ENCODE measurements at places on chromosomes 1 and 21.

GRCh38 chr1:41891199-41891896 lies 27.4 kb downstream of the HIVEP3 start:
- no peak for DNase-seq

DNA sequence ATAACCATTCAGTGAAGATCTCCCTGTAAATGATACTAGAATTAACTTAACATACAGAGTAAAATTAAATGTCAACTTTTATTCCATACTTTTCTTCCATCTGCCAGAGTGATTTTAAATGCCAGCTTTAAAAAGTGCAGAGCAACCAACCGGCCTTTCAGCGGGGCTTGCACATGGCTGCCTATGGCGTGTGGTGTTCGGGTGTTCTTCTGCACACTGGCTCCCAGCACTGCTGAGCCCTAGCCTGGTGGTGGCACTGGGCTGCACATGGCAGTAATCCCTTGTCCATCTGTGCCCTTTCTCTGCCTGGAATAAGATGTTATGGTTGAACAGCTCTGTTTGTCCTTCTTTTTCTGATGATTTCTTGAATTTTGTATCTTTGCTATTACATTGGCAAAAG lies 156.3 kb downstream of the SNX7 start:
- DNase-seq = no peak

GRCh38 chr21:30552782-30553181 lies 8.3 kb downstream of the KRTAP19-7 start:
- no peak for DNase-seq

DNA sequence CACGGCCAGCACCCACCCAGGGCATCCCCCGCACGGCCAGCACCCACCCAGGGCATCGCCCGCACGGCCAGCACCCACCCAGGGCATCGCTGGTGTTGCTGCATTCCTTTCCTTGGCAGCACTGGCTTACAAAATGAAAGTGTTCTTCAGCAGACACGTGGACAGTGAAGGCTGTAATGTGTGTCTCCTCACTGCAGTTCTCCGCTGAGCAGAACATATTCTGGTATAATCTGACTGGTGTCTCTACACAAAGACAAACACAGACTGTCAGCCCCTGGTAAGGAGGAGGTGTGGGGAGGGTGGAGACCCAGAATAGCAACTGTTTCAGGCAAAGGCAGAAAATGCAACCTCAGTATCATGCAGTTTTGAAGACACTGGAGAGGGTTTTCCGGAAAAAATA lies 7.3 kb downstream of the LYPD8 start:
- no peak for DNase-seq

DNA sequence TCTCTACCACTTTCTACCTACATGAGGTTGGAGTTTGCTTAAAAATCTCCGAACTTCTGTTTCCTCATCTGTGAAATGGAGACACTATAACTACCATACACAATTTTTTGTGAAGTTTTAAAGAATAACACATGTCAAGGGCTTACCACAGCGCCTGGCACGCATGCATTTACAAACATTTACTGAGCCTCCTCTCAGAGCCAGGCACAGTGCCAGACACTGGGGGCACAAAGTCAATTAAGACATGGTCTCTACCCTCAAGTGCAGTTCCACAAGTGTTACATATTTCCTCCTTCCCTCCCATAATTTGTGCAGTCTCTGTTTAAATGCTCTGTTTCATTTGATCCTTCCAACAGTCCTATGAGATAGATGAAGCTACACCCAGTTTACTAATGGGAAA lies 356.4 kb upstream of the ESRRG start:
- no peak for DNase-seq

DNA sequence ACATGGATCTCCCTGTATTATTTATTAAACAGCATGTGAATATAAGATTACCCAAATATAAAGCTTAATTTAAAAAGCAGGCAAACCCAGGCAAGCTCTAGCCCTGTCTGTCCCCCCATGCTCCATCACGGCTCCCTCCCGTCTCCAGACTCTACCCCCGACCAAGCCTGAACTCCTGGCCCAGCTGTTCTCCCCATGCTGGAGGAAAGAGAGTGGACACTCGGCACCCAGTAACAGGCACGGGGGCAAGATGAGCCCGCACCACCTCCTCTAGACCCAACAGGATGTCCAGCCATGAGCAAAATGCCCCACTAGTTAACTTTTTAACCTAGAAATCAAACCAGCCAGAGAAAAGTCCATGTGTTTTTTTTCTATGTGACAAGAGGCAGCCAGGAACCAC lies 19.3 kb downstream of the SLC19A1 start:
- no peak for DNase-seq

DNA sequence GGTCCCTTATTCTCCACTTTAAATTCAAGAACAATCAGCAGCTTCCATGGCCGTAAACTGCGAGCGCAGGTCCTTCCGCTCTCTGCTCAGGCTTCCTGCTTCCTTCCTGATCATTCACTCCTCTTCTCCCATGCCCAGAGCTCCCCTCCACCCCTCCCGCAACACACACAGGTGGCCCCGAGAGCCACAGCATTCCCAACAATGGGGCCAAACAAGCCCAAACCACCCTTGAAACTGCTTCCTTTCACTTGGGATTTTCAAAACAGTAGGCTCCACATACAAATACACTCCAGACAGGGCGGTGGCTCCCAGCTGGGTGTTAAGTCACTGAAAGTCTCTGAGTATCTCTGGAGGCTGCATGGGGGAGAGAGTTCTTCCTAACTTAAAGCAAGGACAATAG lies 11.4 kb downstream of the FAM89A start:
- DNase-seq = no peak

- no peak for DNase-seq
Observed at GRCh38 chr1:230301822-230302221, 124.3 kb downstream of the PGBD5 start.

DNA sequence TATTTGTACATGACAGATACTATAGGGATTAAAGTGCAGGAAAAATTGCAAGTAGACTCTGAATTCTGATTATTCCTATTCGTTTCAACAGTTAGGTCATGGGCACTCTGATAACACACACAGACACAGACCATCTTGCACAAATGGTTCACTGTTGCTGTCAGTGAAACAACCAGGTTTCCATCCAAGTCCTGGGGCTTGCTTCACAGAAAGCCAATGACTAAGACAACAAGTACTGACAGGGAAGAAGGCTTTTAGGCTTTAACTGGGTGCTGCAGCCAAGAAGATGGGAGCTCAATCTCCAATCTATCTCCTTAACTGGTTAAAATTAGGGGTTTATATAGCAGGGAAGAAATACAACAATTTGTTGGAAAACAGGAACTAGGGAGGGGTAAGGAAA lies 57.6 kb downstream of the RIMS3 start:
- DNase-seq = no peak

- no peak for DNase-seq
Observed at GRCh38 chr1:43858324-43858723, 75.3 kb upstream of the ARTN start.

DNA sequence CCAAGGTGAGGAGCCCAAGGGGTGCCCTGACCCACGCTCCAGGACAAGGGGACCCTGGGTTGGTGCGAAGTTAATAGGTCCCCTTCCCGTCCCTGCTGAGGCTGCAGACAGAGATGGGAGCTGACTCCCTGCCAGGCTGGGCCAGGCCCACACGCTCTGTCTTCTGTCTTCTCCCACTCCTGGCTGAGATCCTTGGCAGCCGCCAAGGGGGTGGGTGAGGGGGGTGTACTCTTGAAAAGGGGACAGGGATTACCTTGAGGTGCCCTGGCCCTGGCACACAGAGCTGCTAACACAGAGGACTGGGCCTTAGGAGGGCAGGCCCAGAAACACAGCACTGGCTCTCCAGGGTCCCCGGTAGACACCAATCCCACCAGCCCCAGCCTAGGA lies 11.0 kb upstream of the CTRC start:
- no peak for DNase-seq

DNA sequence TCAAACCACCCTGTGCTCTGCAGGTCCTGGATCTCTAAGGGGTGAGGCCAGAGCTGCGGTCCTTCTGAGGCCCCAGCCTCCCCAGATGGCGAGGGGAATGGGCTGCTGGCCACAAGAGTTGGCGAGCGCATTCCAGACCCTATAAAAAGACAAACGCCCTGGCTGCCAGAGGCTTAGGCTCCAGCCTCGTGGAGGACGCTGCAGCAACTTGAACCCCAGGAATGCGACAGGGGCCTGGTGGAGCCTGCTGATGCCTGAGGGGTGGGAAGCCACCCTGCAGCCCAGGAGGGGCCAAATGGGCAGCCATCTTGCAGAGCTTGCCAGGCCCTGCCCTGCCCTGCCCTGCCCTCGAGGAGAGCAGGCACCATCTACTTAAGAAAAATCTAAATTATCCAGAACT lies 8.6 kb downstream of the CACNA1S start:
- no peak for DNase-seq

GRCh38 chr1:44511769-44512168 lies 106.7 kb downstream of the RNF220 start:
- DNase-seq = no peak

DNA sequence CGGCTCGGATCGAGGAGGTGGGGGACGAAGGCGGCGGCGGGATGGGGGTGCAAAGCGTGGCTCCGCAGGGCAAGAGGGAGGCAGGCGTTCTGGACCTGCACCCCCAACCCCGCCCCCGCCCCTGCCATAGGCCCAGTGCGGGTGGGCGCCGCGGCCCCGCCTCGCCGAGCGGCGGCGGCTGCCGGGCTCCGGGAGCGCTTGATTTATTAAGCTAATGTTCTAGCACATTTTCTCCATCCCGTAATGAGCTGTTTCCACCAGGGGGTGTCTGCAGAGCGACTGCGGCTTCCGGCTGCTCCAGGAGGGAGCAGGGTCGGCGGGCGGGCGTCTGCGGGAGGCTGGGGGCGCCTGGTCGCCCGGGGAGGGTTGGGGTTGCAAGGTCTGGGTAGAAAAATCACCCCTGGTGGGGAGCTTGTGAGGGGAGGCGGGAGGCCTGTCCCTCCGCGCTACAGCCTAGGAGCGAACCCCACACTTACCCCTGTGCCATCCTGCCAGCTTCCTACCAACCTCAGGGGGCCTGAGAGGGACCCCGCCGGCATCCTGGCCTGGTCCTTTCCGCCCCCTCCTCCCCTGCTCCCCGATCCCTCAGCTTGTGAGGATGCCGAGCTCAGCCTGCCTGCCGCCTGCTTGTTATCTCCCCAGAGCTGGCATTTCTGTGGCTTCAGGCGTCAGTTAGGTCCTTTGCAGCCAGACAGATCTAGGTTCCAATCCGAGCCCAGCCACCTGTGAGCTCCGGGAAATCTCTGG lies 48.5 kb upstream of the ACOT11 start:
- peak; percentile 69 for DNase-seq

- DNase-seq = peak; percentile 76
Observed at GRCh38 chr1:225911191-225912130, 12.6 kb downstream of the PYCR2 start.

GRCh38 chr21:34553151-34553952 lies 41.3 kb upstream of the KCNE1 start:
- no peak for DNase-seq

- DNase-seq = peak; percentile 41
Observed at GRCh38 chr1:64886877-64887276, 79.5 kb downstream of the JAK1 start.

DNA sequence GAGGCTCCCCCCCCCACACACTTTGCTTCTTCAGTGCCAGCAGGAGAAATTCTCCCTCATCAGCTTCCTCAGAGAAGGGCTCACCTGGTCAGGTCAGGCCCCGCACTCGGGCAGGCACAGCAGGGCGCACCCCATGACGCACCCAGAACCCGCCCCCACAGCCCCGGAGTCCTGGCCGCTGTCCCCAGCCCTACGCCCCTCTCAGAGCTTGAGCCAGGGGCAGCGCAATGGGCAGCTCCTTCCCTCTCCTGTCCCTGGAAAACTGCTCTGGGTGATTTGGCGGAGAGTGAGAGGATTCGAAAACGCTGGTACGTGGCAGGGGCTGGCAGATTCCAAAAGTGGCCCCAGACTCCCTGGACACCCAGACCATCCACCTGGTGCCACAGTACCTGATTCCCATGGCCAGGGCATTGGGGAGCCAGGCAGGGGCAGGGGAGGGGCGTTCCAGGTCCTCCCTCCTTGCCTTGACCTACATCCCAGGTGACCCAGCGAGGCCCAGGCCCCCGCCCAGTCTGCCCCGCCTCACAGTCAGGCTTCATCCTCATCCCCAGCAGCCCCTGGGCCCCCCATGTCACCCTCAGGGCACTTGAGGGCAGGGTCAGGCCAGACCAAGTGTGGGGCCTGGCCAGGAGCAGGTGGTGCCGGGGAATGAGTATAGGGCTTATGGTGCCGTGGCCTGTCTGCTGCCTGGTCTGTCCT lies 23.7 kb downstream of the RRP1 start:
- no peak for DNase-seq

- no peak for DNase-seq
Observed at GRCh38 chr1:67732750-67733151, 47.8 kb downstream of the GADD45A start.

- no peak for DNase-seq
Observed at GRCh38 chr1:125087691-125088090, 3902.9 kb downstream of the SRGAP2C start.

DNA sequence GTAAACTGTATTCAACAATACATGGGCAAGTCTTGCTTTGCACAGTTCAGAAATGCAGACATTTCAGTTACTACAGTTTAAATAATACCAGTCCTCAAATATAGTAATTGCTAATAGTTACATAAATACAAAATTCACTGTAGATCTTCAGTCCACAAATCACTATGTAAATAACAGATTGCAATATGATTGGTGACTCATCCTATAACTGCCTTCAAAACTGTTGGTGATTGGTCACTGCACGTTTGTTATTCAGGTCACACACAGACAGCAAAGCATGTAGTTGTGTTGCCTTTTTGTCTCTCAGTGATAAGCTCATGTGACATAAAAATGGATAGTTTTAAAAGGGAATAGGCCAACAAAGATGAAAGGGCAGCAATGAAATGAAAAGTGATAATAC lies 186.5 kb upstream of the CTTNBP2NL start:
- no peak for DNase-seq

DNA sequence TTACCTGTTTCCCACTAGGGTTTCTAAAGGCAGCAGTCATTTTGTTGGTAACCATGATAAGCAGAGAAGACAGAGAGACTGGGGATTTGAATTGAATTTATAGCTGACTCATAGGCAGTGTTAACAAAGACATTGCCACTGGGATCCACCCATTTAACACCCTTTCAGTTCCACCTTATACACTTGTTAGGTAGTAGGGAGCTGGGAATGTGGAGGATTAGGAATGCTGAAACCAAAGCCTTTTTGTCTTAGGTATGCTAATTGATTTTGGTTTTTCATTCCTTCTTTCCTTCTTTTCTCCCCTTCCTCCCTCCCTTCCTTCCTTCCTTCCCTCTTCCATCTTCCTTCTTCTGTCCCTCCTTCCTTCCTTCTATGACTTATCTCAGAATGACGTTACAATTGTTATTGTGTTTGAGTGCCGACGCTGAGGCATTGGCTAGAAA lies 7.5 kb upstream of the EVI5 start:
- DNase-seq = no peak

All from glutamatergic neuron (in vitro differentiated cells).